ENCODE measurements at places on chromosomes 13 and 19.

- no peak for DNase-seq
These were observed 31.9 kb upstream of the ATP11A start for GRCh38 chr13:112657850-112658445.

DNA sequence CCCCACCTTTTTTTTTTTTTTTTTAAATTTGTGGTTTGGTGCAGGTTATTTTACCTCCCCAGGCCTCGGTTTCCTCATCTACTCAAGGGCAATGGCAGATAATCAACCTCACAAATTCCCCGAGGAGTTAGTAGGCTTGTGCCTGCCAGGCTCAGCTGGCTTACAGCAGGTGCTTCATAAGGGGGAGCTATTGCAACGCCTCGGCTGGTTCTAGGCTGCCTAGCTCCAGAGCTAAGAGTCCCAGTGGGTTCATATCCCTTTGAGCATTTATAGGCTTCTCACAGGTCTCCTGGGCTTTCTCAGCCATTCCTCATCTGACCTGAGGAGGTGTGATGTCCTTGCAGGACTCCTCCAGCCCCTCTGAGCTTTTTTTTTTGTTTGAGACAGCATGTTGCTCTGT is 10.6 kb downstream of the BCKDHA start:
- no peak for DNase-seq

GRCh38 chr13:48580896-48581295 is 48.0 kb upstream of the RCBTB2 start:
- DNase-seq, result no peak

DNA sequence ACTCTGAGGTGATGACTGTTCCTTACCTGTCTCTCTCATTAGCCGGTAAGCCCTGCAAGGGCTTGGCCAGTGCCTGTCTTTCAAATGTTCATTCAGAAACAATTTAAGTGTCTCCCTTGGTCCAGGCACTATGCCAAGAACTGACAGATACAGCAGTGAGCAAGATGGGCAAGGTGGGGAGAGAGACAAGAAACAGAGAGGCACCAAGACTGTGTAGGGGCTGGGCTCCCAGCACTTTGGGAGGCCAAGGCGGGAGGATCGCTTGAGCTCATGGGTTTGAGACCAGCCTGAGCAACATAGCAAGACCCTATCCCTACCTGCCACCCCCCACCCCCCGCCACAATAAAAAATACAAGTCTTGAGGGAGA is 1.3 kb upstream of the CCNE1 start:
- DNase-seq, result no peak

DNA sequence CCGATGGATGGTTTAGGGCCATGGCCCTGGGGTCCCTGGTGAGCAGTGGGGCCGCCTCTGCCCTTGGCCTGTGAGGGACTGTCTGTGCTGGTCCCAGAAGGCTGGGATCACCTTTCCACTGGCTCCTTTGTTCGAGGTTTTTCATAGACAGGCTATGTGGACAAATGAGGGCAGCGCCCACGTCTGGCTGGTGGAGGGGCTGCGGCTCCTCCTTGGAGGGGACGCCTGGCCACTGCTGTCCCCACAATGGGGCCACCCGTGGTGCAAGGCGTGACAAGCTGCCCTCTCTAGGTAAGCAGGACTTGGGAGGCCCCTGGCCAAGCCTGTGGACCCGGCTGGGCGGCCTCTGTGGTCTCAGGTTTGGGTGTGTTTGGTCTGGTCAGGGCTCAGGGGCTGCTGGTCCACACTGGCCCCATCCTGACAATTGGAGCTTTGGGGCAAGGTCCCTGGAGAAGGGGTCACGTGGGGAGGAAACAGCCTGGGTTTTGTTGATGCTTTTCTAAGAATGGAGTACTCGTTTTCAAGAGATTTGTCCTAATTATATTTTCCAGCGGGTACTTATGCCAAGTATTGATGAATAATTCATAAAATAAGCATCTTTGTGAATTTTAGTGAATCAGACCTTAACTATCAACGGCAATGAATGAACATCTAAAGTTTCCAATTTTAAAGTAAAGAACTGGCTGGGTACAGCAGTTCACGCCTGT is 33.3 kb downstream of the MCF2L start:
- DNase-seq, result no peak

- no peak for DNase-seq
These were observed 75.2 kb downstream of the DGKH start for GRCh38 chr13:42123600-42123999.
